Psoas muscle (tissue), 8 donors: ENCODE measurements at places on chromosomes 4 and X. TPM values are rescaled to one million over a fixed set of nuclear protein-coding genes. Genes with fewer than 3 reads are reported as not detected.
A peak's percentile ranks its signal among the peaks of the same experiment; 100 is the strongest.

The DMRTC1B gene
- not detected for total RNA-seq

The FAM149A gene
- 7.5 TPM for total RNA-seq

The IL3RA gene
- total RNA-seq: 1.5 TPM

The CCSER1 gene
- 0.60 TPM for total RNA-seq

The SHISA3 gene
- 0.54 TPM for total RNA-seq

DNA sequence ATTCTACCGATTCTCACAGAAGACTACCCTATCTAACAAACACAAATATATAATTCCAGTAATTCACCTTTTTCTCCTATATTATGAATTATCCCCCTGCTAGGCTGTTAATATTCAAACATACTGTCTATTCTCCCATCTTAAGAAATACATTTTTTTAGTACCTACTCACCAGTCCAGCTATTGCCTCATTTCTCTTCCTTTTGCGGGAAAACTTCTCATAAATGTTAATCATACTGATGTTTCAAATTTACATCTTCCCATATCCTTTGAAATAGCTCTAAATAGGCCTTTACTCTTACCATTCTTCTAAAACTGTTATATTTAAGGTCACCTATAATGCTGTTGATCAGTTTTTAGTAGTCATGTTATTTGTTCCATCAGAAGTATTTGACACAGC, 759.1 kb upstream of the SLIT2 start:
- DNase-seq: no peak
- H3K4me1 ChIP-seq: no peaks in the 10 kb centered on the region
- H3K27ac ChIP-seq: no peak overlapping the region
- no peaks in the 10 kb centered on the region for H3K27me3 ChIP-seq

DNA sequence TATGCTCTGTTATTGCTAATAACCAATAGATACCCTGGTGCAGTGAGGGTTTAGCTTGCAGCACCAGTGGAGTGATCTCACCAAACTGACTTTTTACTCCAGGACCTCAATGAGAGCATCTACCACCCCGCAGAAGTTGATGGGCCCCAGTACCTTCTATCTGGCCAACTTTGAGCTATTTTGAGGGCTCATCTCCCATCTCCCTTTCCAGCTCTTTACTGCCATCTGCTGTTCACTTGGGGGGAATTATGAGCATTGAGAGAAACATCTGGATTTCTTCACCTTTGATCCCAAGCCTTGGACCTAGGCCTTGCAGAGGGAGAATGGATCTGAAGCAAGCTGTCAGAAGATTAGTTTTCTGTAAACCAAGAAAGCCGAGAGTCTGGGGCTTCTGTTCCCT, 143.6 kb downstream of the TMEM164 start:
- H3K36me3 ChIP-seq: no peaks in the 10 kb centered on the region
- no peak overlapping the region for H3K27ac ChIP-seq
- peaks cover 17% of the 10 kb centered on the region for H3K4me1 ChIP-seq

- peaks cover 18% of the 10 kb centered on the region for H3K4me1 ChIP-seq
- H3K36me3 ChIP-seq: no peaks in the 10 kb centered on the region
- DNase-seq: no peak
These were observed 20.5 kb upstream of the STS start for GRCh38 chrX:7127056-7127455.

DNA sequence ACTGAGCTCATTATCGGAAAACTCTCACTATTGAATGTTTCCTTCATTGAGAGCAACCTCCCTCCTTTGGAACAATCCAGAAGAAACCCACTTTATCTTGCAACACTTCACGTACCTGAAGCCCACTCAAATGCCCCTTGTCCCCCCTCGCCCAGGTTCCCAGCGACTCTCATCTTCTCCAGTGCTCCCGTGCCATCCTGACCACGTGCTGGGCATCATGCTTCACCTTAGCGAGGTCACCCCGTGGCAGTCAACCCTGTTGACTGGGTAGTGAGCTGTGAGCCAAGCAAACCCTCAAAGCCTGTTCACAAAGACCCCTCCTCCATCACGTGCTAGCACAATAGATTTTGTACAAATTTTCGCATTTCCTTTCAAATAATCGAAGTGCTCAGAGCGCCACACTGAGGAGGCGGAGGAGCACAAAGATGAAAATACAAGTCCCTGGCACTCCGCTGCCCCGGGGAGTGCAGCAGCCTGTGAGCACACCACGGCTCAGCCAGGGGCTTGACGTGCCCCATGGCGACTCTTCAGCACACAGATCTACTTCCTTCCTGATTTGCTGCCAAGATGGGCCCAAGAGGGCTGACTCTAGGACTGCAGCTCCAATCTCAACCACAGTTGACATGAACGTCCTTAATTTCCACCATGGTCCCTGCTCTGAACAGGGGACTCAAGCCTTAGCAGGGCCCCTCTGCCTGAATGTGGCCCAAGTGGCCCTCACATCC, 15.6 kb downstream of the PDZD4 start:
- peak; percentile 5 for DNase-seq
- H3K27me3 ChIP-seq: no peaks in the 10 kb centered on the region
- H3K4me3 ChIP-seq: no peak overlapping the region

- H3K4me3 ChIP-seq: no peak overlapping the region
- no peaks in the 10 kb centered on the region for H3K27me3 ChIP-seq
- H3K27ac ChIP-seq: no peak overlapping the region
- no peak for DNase-seq
These were observed 141.3 kb upstream of the VCX3B start for GRCh38 chrX:8323356-8323755.

GRCh38 chr4:158015241-158015640, 157.6 kb downstream of the GASK1B start:
- H3K4me1 ChIP-seq: peaks cover 3% of the 10 kb centered on the region
- no peak for DNase-seq
- H3K27me3 ChIP-seq: no peaks in the 10 kb centered on the region
- H3K4me3 ChIP-seq: no peak overlapping the region

DNA sequence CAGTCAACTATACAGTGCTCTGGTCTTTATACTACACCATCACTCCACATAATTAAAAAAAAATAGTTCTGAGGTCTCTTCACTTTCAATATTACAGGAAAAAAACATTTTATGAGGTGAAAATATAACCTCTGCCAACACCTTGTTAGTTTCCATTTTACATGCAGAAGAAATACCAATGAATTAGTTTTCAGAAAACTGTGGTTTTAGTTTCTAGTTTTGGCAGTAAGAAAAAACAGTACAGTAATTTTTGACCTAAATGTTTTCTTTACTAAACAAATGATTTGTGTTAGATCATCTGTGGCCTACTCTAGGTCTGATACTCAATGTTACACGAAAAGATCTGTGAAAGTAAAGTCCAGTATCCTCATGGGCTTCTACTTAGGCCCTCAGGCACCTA, 10.0 kb downstream of the SULT1E1 start:
- no peaks in the 10 kb centered on the region for H3K27me3 ChIP-seq
- no peaks in the 10 kb centered on the region for H3K36me3 ChIP-seq
- no peak for DNase-seq
- H3K27ac ChIP-seq: no peak overlapping the region
- no peaks in the 10 kb centered on the region for H3K4me1 ChIP-seq
- H3K4me3 ChIP-seq: no peak overlapping the region

- H3K4me3 ChIP-seq: peak within 1 kb of the TSS; percentile 60
- no peak within 1 kb of the TSS for H3K27ac ChIP-seq
- no peaks in the 10 kb centered on the region for H3K36me3 ChIP-seq
- H3K27me3 ChIP-seq: peaks cover 65% of the 10 kb centered on the region
These were observed at the start of gene NSG1 for GRCh38 chr4:4386736-4387392. TSS of gene NSG1 (plus strand) at chr4:4387102. CDS start at chr4:4387630, 528 bp downstream.

DNA sequence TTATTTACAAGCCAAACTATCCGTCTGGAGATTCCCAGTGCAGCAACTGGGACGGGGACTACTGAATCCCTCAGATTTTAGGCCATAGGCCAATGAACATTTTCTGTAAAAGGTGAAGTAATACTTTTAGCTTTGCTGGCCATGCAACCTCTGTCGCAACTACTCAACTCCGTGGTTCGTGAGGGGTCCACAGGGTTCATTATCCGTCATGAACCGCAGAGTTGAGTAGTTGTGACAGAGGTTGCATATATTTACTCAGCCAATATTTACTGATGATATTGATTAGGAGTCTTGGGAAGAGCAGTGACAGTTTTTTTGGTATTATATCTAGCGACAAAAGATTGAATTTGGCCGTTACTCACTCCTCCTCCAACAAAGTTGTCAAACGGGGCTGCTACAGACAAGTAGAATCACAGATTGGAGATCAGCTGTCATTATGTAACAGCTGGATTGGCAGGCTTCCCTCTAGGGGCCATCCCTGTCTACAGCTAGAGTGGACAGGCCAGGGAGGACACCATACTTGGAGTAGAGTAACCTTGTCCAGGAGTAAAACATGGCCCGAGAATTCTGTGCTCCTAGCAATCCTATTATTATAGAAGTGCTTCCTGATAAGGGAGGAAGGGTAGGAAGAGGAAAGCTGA, 37.2 kb upstream of the CD38 start:
- H3K4me3 ChIP-seq: no peak overlapping the region
- H3K36me3 ChIP-seq: no peaks in the 10 kb centered on the region
- no peaks in the 10 kb centered on the region for H3K27me3 ChIP-seq
- H3K4me1 ChIP-seq: peaks cover 3% of the 10 kb centered on the region
